T-helper 17 cell (primary cell): ENCODE measurements at places on chromosomes 7 and 10.

GRCh38 chr10:15469111-15469510, 98.0 kb upstream of the FAM171A1 start:
- H3K27me3 ChIP-seq: peaks cover 82% of the 10 kb centered on the region
- H3K4me1 ChIP-seq: no peaks in the 10 kb centered on the region
- H3K4me3 ChIP-seq: no peak overlapping the region

GRCh38 chr10:12533151-12533550, 183.8 kb downstream of the CAMK1D start:
- H3K27ac ChIP-seq: no peak overlapping the region
- no peak for DNase-seq
- H3K4me1 ChIP-seq: peaks cover 11% of the 10 kb centered on the region

GRCh38 chr10:31507427-31507826, 188.4 kb downstream of the ZEB1 start:
- no peak for DNase-seq
- no peak overlapping the region for H3K27ac ChIP-seq
- peaks cover 5% of the 10 kb centered on the region for H3K4me1 ChIP-seq
- H3K4me3 ChIP-seq: no peak overlapping the region
- peaks cover 15% of the 10 kb centered on the region for H3K36me3 ChIP-seq
- no peaks in the 10 kb centered on the region for H3K27me3 ChIP-seq

DNA sequence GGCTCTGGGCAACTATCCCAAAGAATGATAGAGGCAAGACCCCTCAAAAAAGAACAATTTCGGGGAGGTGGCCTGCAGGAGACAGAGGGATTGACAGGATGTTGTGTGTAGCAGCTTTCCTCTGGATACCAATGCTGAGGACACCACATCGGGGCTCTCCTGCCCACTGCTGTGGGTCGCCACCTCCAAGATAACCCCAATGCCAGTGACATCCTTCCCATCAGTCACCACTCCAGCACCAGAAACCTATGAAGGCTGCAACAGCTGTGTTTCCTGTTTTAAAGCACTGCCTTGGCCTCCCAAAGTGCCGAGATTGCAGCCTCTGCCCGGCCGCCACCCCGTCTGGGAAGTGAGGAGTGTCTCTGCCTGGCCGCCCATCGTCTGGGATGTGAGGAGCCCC, 17.6 kb downstream of the ARHGAP19 start:
- no peak overlapping the region for H3K27ac ChIP-seq
- H3K27me3 ChIP-seq: no peaks in the 10 kb centered on the region
- DNase-seq: no peak

GRCh38 chr7:134780166-134780828, 863 bp downstream of the CALD1 start:
- H3K4me1 ChIP-seq: no peaks in the 10 kb centered on the region
- peaks cover 30% of the 10 kb centered on the region for H3K27me3 ChIP-seq
- no peak overlapping the region for H3K27ac ChIP-seq
- no peaks in the 10 kb centered on the region for H3K36me3 ChIP-seq
- DNase-seq: no peak

- peaks cover 58% of the 10 kb centered on the region for H3K27me3 ChIP-seq
- peaks cover 6% of the 10 kb centered on the region for H3K36me3 ChIP-seq
- peak overlapping the region; percentile 87 for H3K4me3 ChIP-seq
- peak overlapping the region; percentile 24 for H3K27ac ChIP-seq
- peaks cover 19% of the 10 kb centered on the region for H3K4me1 ChIP-seq
Measured at GRCh38 chr7:29988424-29989256, 961 bp downstream of the SCRN1 start.

- H3K27me3 ChIP-seq: no peaks in the 10 kb centered on the region
- no peaks in the 10 kb centered on the region for H3K36me3 ChIP-seq
- no peak overlapping the region for H3K27ac ChIP-seq
- H3K4me1 ChIP-seq: no peaks in the 10 kb centered on the region
Measured at GRCh38 chr10:28913436-28914237, 236.3 kb downstream of the BAMBI start.

DNA sequence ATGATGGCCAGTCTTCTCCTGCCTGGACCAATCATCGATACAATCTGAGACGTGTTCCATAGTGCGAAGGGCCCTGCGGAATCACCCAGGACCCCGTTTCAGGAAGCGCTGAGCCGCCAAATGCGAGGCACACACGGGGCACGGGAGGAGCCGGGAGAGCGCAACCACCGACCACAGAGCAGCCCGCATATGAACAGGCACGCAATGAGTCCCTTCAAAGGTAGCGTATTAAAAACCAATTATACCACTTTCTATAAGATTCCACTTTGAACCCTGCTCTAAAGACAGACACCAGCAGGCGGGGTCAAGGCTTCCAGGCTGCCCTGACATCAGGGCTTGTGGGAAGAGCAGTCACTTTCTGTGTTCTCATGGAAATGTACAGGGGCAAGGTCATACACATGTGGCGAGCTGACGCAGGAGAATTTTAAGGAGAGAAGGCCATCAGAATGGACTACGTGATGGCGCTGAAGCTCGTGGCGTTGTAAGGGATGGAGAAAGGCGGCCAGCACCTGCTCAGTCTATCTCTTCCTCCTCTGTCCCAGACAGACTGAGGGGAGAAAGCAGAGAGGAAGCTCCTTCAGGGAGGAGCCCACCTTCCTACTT, 46.2 kb downstream of the AMZ1 start:
- H3K4me3 ChIP-seq: no peak overlapping the region
- peaks cover 13% of the 10 kb centered on the region for H3K4me1 ChIP-seq
- DNase-seq: no peak
- peaks cover 2% of the 10 kb centered on the region for H3K36me3 ChIP-seq

- no peaks in the 10 kb centered on the region for H3K36me3 ChIP-seq
- no peak for DNase-seq
- no peak overlapping the region for H3K4me3 ChIP-seq
Measured at GRCh38 chr10:60114765-60115586, 208.6 kb upstream of the CCDC6 start.

DNA sequence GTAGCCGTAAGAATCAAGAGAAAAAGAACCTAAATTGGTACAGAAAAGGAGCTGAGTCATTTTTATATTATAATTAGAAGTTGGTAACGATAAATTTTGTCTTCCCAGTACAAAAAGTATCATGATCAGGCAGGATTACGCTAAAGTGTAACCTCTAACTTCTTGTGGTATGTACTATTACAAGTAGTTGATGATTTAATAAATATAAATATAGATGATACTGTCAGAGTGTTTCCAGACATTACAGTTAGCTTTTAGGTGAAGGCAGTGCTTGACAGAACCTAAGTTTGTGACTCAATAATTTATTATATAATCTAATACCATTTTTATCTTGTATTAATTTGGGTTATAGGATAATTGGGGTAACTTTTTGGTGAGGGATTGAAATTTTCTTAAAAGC, 53.4 kb downstream of the ZEB1 start:
- H3K4me3 ChIP-seq: no peak overlapping the region
- H3K27ac ChIP-seq: no peak overlapping the region
- DNase-seq: no peak
- H3K27me3 ChIP-seq: no peaks in the 10 kb centered on the region
- H3K36me3 ChIP-seq: no peaks in the 10 kb centered on the region
- H3K4me1 ChIP-seq: peaks cover 24% of the 10 kb centered on the region
